HFF-Myc (cell line): ENCODE measurements at places on chromosomes 4 and X.

- no peak for DNase-seq
These were observed 64.4 kb downstream of the CXCL13 start for GRCh38 chr4:77669946-77670590.

DNA sequence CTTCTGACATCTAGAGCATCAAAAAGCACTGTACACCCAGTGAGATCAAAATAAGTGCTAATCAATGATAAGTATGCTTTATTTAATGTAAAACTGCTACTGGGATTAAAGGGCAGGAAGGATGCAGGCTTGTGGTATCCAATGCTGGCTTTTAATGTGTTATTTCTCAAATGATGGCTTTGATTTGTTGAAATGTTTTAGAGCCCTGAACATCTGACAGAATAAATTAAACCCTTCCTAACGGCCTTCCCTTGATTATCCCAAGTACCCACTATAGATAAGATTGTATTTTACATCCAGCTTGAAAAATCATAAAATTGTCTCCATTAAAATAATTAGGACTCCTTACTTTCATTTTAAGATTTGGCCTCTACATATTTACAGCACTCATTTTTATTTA lies 382.9 kb downstream of the HNRNPD start:
- no peak for DNase-seq

- no peak for DNase-seq
These were observed 491 bp downstream of the ARHGEF6 start for GRCh38 chrX:136780241-136780640.

DNA sequence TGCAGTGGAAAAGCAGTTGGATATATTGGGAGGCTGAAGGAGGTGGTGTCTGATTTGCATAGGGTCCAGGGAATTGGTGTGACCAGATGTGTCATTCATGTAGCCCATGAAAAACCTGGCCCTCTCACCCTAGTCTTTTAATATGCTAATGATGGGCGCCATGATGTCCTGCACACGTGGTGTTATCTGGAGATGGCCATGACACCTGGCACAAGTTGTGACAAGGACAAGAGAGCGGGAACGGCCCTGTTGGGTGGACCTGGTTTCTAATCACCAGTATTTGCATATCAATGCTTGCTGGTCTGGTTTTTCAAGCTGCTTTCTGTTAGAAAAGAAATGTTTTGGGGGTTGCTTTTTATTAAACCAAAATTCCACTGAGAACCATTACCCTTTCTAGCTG lies 87.4 kb downstream of the ZXDA start:
- no peak for DNase-seq

- no peak for DNase-seq
These were observed 87.4 kb upstream of the CITED1 start for GRCh38 chrX:72392816-72393800.

GRCh38 chr4:36226430-36227227 lies 17.7 kb downstream of the ARAP2 start:
- no peak for DNase-seq

DNA sequence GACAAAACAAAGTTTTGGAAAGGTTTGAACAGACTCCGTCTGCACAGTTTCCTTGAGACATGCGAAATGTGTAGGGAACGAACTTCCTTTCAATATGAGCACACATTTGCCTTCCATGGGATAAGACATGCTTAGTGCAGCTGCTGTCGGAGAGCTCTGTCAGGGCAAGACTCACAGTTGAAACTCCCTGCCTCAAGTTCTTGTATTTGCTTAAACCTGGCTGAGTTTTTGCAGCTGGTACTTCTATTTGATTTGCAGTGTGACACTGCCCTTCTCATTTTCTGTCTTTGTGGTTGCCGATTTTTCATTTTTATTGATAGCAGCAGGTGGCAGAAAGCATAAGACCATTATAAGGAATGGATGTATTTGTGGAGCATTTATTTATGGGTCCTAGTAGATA lies 18.2 kb upstream of the RHOH start:
- DNase-seq = no peak
